T-helper 9 cell (primary cell): ENCODE measurements at places on chromosomes 13 and 19.
A peak's percentile ranks its signal among the peaks of the same experiment; 100 is the strongest.

DNA sequence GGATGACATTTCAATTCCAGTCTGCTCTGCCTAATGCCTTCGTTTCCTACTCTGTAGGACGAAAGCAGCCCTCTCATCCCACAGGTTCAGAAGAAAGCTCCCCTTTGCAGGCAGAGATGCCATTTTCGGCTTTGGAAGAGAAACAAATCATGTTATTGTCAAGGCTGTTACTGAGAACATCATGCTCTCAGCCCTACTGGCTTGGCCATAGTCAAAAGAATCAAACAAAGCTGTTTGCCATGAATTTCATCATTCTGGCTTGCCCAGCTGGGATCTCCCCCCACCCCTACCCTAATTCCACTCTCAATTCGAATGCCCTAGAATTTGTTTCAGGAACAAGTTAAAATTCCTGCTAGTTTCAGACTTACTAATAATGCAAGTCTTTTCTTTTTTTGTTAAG is 162.3 kb upstream of the SERP2 start:
- DNase-seq: no peak

DNA sequence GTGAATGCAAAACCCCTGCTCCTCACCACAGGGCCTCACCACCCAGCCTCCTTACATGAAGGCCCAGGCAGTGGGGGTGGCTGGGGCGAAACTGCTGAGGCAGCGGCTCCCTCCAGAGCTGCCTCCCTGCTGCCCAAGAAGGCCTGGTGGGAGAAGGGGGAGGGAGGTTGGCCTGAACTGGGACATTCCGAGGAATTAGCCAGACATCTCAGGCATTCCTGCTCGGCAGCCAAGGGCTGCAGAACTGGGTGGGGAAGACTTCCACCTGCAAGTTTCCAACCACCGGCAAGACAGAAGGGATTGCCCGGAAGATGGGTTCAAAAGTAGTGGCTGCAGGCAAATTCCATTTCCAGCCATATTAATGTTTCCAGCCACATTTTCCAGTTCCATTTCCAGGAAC is 2.3 kb upstream of the PSPN start:
- DNase-seq: no peak

DNA sequence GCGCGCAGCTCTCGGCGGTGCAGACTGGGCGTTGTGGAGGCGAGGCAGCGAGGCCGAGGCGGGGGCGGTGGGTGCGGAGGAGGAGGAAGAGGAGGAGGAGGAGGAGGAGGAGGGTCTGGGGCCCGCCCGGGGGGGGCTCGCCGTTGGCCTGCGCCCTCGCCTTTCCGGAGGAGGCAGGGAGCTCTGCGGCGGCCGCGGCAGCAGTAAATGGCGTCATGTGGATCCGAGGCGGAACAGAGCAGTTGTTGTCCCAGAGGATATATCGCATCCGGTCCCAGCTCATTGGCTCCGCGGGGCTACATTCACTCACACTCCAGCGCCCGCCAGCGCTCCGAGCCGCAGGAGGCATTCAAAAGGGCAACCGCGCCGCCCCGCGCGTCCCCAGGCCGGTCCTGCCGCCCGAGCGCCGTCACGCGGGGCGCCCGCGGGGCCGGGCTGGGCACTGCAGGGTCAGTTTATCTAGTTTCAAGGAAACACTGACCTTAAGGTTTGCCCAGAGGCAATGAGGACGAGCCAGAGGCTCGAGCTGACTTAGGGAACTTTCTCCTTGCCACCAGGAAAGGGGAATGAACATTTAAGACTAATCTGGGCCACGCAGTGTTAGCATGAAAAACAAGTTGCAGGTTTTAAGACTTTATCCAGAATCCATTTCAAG is at the start of gene SPRY2:
SPRY2 (minus strand) TSS at position 26 of the 655 bp plus-strand sequence. CDS start 3,421 bp downstream, outside the sequence.
- no peak for DNase-seq

GRCh38 chr19:870963-871401 is 11.5 kb downstream of the CFD start:
- DNase-seq: no peak

DNA sequence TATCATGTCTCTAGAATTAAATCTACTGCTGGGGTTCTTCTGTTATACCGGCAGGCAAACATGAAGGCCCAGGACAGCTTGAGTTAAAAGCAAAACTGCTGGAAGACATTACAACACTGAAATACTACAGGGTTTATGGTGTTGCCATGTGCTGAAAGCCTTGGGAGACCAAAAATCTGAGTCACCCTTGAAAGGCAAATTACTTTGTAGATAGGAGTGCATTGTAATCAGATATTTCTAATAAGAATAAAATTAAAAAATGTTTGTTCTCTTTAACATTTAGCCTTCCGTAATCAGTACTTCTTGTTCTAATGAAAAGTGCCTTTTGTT is 181.3 kb downstream of the PCDH9 start:
- no peak for DNase-seq

GRCh38 chr19:1128106-1128505 is 24.3 kb downstream of the GPX4 start:
- DNase-seq: no peak

GRCh38 chr19:30183807-30184490 is 188.2 kb upstream of the ZNF536 start:
- DNase-seq: no peak

DNA sequence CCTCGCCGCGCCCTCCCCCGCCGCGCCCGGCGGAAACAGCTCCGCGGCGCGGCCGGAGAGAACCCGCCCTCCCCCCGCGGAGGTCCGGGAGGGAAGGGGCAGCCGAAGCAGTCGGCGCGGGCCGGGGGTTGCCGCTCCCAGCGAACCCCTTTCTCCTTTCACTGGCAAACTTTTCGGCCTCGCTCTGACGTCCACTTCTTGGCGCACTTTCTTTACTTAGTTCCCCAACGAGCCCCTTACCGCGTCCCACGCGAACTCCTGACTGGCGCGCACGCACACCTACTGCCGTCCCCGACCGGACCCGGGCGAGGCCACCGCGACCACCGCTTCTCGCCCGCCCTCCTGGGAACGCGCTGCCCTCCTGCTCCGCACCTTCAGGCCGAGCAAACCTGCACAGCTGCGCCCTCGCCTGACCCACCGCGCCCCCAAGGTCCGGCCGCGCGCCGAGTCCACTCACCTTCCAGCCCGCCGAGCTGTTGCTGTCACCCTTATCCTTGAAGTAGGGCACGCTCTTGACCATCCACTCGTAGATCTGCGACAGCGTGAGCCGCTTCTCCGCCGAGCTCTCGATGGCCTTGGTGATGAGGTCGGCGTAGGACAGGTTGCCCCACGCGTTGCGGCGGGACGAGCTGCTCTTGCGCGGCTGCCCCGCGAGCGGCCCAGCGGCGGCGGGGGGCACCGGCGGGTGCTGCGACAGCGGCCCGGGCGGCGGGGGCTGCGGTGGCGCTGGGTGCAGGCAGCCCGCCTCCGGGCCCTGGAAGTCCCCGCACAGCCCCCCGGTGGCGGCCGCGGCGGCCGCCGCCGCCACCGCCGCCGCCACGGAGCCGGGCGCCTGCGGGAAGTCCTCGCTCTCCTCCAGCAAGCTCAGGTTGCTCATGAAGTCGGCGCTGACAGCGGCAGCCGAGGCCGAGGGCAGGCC is 1.1 kb downstream of the FOXO1 start:
- peak; percentile 40 for DNase-seq

DNA sequence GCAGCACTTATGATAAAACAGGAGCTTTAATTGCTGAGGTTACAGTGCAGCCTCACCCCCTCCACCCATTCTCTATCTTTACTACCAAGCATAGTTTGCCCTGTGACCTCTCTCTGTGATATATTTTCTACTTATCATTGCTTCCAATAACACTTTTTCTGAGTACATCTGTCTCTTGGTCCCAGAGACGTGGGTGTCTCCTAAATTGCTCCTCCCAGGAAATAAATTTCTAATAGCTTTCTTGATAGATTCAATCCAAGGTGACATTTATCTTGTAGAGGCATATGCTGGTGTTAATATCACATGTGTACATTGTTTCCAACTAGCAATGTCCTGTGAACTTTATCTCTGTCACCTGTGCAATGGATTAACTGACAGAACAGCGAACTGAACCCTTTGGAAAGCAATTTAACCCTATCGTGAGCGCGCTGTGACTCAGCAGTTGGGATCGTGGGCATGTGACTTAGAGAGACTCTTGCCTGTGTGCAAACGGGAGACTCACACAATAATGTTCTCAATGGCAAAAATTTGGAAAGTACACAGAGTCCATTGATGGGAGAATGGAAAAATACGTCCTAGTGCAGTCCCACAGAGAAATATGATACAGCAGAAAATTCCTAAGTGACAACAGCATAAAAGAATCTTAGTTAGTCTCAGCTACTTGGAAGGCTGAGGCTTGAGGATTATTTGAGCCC is 7.0 kb upstream of the MAP2K2 start:
- no peak for DNase-seq

DNA sequence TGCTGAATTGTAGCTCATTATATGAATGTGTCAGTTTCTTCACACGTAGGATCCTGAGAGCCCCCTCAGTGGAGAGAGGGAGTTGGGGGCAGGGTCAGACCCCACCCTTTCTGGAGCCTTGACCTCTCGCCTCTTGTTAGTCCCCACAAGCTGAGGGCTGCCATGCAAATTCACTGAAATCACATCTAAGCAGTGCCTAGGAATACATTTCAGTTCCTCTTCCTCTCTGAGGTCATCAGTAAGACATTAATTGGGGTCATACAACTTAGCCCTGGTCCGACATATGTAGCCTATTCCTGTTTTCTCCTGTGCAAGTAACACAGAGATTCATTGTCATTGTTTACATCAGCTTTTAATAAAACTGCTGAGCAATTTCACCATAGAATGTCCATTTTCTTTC is 30.0 kb downstream of the MYO9B start:
- DNase-seq: no peak
